Caco-2 (cell line): ENCODE measurements at places on chromosomes 5 and 9. TPM values are rescaled to one million over a fixed set of nuclear protein-coding genes. Genes with fewer than 3 reads are reported as not detected.

Gene BHMT2
- total RNA-seq, result not detected in 2 replicates

Gene BRD3
- total RNA-seq, result 57.5 and 58.3 TPM in 2 replicates

Gene FOXD4L3
- total RNA-seq, result 0.23 TPM in 1 of 2 replicates, not detected in the other

Gene SV2C
- total RNA-seq, result not detected in 2 replicates

Gene GOLGA1
- total RNA-seq, result 18.7 and 18.9 TPM in 2 replicates

Gene C9orf153
- 0.21 TPM in 1 of 2 replicates, not detected in the other for total RNA-seq

Gene MEGF10
- total RNA-seq, result not detected in 2 replicates

- H3K27me3 ChIP-seq, result no peaks in the 10 kb centered on the region
- H3K4me1 ChIP-seq, result peaks cover 7% of the 10 kb centered on the region; the same call in 1 of the 2 replicates
- no peak overlapping the region for H3K4me3 ChIP-seq
Observed at GRCh38 chr9:110143485-110143884, 64.5 kb downstream of the C9orf152 start.

- DNase-seq, result no peak
- no peaks in the 10 kb centered on the region for H3K4me1 ChIP-seq
Observed at GRCh38 chr9:70172532-70172931, 86.2 kb upstream of the SMC5 start.

DNA sequence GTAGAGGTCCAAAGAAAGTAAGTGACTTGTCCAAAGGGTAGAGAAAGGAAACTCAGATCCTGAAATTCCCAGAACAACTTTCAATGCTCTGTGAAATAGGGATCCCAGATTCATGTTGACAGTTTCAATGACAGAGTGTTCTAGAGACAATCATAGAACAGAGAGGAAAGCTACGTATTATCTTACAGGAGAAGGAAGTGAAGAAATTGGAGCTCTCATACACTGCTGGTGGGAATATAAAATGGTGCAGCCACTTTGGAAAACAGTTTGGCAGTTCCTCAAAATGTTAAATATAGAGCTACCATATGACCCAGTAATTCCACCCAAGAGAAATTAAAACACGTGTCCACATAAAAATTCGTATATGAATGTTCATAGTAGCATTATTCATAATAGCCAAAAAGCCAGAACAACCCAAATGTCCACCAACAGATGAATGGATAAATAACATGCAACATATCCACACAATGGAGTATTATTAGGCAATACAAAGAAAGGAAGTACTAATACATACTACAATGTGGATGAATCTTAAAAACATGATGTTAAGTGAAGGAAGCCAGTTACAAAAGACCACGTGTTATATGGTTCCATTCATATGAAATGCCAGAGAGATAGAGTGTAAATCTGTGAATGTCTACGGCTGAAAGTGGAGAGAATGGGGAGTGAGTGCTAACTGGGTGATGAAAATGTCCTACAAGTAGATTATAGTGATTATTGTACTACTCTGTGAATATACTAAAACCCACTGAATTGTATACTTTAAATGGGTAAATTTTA lies 197.1 kb downstream of the NTRK2 start:
- H3K36me3 ChIP-seq, result no peaks in the 10 kb centered on the region
- DNase-seq, result no peak
- H3K4me1 ChIP-seq, result no peaks in the 10 kb centered on the region
- no peak overlapping the region for H3K27ac ChIP-seq
- H3K27me3 ChIP-seq, result no peaks in the 10 kb centered on the region
- H3K4me3 ChIP-seq, result no peak overlapping the region

GRCh38 chr9:136285501-136286358 lies 18.2 kb downstream of the CCDC187 start:
- no peaks in the 10 kb centered on the region for H3K27me3 ChIP-seq
- H3K27ac ChIP-seq, result no peak overlapping the region
- no peak overlapping the region for H3K4me3 ChIP-seq
- DNase-seq, result no peak
- no peaks in the 10 kb centered on the region for H3K4me1 ChIP-seq

DNA sequence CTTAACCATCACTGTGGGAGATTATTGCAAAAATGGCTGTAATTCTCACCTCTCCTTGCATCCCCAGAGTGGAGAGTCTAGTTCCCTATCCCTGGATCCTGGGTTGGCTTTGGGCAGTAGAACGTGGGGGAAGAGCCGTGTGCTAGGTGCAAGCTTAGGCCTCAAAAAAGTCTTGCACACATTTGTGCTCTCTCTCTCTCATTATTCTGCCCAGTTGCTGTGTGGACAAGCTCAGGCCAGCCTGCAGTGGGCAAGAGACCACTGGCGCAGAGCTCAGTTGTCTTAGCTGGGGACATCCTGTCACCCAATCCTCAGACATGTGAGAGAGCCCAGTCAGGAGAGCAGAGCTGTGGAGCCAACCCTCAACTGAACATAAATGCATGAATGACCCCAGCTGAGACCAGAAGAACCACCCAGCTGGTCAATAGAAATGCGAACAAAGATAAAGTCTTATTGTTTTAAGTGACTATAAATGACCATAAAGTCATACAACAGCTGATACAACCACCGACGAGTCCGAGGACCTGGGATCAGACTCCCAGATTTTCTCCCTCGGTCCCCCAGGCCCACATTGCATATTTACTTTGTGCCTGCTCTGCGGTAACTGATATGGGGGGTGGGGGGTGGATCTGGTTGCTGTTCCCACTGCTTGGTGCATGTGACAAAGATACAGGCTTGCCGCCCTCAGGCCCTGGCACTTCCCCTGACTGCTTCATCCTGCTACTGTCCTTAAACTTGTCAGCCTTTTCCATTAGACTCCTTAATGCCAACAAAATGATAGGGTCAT lies 166.4 kb upstream of the MVB12B start:
- no peak overlapping the region for H3K4me3 ChIP-seq
- no peaks in the 10 kb centered on the region for H3K4me1 ChIP-seq
- no peaks in the 10 kb centered on the region for H3K36me3 ChIP-seq
- DNase-seq, result no peak

DNA sequence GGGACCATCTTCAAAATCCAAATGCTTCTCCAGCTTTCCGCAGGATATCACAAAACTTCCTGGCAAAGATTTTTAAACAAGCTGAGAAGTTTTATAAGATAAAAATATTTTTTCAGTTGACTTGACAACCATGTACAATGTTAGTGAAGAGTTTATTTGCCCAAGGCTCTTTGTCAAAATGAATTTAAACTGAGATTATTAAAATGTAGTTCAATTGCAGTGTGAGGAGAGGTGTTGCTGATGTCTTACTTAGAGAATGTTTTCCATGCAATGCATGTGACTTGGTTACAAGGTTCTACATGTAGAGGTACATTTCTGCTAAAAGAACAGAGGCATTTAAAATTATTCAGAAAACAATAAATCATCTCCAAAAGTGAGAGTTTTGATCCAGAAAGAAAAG lies 131.4 kb upstream of the MINAR2 start:
- H3K4me1 ChIP-seq, result no peaks in the 10 kb centered on the region
- no peak for DNase-seq
- no peak overlapping the region for H3K27ac ChIP-seq
- no peaks in the 10 kb centered on the region for H3K36me3 ChIP-seq
- no peaks in the 10 kb centered on the region for H3K27me3 ChIP-seq
- H3K4me3 ChIP-seq, result no peak overlapping the region

GRCh38 chr9:119334745-119335144 lies 34.5 kb downstream of the BRINP1 start:
- no peak for DNase-seq
- H3K27me3 ChIP-seq, result no peaks in the 10 kb centered on the region
- H3K4me3 ChIP-seq, result no peak overlapping the region
- no peaks in the 10 kb centered on the region for H3K4me1 ChIP-seq

DNA sequence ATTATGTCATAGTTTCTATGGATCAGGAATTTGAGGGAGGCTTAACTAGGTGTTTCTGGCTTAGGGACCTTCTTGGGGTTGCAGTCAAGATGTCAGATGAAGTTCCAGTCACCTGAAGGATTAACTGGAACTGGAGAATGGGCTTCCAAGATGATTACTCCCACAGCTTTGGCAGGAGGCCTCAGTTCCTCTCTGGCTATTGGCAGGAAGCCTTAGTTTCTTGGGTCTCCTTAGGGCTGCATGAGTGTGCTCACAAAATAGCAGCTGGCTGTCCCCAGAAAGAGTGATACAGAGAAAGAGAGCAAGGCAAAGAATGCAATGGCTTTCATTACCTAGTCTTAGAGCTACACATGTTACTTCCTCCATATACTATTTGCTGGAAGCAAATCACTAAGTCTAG lies 138.1 kb upstream of the TLE4 start:
- H3K27me3 ChIP-seq, result no peaks in the 10 kb centered on the region
- H3K27ac ChIP-seq, result no peak overlapping the region
- DNase-seq, result no peak
- H3K4me3 ChIP-seq, result no peak overlapping the region
- no peaks in the 10 kb centered on the region for H3K36me3 ChIP-seq

- H3K27me3 ChIP-seq, result no peaks in the 10 kb centered on the region
- no peaks in the 10 kb centered on the region for H3K4me1 ChIP-seq
- DNase-seq, result no peak
Observed at GRCh38 chr9:90044710-90045151, 439.9 kb downstream of the GADD45G start.

DNA sequence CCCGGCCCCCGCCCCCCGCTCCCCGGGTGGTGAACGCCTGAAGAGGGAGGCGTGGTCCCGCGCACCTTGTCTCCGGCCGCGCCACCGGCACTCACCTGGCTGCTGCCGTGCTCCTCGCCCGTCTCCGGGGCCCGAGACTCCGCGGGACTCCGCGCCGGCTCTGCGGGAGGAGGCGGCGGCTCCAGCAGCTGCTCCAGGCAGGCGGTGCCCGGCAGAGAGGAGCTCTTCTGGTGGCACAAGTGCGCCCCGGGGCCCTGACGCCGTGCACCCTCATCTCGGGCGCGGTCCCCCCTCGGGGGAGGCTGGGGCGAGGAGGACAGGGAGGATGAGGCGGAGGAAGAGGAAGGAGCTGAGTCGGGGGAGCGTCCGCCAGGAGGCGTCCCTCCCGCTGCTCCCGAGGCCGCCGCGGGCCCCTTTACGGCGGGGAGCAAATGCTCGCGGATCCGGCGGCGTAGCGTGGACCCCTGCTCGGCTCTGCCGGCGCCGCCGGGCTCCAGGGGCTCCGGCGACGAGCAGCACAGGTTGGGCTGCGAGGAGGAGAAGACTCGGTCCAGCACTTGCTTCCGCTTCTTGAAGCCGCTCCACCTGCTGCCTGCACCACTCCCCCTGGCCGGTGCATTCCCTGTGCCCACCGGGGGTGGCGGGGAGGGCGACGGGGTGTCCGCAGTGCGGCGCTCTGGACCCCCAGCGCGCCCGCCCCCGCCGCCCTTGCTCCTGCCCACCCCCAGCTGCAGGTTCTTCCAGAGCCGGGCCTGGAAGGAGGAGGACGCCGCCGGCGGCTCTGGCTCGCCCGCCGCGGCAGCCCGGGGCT lies 928 bp downstream of the MCTP1 start:
- H3K36me3 ChIP-seq, result no peaks in the 10 kb centered on the region
- peaks cover 1% of the 10 kb centered on the region for H3K27me3 ChIP-seq
- peak; percentile 70 for DNase-seq
- peak overlapping the region; percentile 72 for H3K4me3 ChIP-seq

- no peaks in the 10 kb centered on the region for H3K27me3 ChIP-seq
- peak overlapping the region; percentile 53 for H3K27ac ChIP-seq
- DNase-seq, result peak; percentile 65
- peaks cover 1% of the 10 kb centered on the region; the same call in 1 of the 2 replicates for H3K36me3 ChIP-seq
- H3K4me1 ChIP-seq, result peaks cover 36% of the 10 kb centered on the region
Observed at GRCh38 chr5:60687927-60688720, 11.8 kb downstream of the DEPDC1B start.

DNA sequence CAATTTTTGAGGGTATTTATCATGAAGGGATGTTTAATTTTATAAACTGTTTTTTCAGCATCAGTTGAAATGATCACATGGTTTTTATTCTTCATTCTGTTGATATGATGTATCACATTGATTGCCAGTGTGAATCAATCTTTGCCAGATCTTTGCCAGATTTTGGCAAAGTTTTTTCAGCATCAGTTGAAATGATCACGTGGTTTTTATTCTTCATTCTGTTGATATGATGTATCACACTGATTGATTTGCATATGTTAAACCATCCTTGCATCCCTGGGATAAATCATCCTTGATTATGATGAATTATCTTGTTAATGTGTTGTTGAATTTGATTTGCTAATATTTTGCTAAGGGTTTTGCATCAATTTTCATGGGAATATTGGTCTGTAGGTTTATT lies 140.9 kb upstream of the TAS2R1 start:
- no peaks in the 10 kb centered on the region for H3K27me3 ChIP-seq
- H3K4me3 ChIP-seq, result no peak overlapping the region
- no peak for DNase-seq
- H3K36me3 ChIP-seq, result no peaks in the 10 kb centered on the region

DNA sequence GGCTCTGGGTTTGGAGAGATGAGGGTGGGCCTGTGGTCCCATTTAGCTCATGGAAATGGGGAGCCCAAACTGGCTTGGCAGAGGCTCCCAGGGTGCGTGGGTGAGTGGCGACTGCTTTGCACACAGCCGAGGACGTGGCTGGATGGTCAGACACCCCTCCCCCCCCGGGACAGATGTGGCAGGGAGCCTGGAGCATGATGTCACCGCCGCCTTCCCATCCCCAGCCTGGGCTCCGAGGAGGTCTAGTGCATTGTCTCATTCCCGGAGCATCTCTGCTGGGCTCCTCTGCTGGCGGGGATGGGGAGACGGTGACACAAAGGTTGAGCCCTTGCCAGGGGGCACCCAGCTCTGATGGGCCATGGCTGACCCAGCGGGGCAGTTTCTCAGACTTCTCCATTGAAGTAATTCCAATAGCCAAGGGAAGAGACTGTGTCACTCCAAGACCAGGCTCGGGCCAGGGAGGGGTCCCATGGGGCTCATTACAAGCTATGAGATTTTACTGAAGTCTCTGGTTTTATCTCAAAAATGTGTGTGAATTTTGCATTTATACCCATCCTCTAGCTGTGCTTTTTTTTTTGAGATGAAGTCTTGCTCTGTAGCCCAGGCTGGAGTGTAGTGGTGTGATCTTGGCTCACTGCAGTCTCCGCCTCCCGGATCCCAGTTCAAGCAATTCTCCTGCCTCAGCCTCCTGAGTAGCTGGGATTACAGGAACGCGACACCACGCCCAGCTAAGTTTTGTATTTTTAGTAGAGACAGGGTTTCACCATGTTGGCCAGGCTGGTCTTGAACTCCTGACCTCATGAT lies 36.1 kb downstream of the HMCN2 start:
- H3K36me3 ChIP-seq, result no peaks in the 10 kb centered on the region
- DNase-seq, result no peak
- H3K4me1 ChIP-seq, result no peaks in the 10 kb centered on the region
- no peak overlapping the region for H3K27ac ChIP-seq
- no peak overlapping the region for H3K4me3 ChIP-seq
- no peaks in the 10 kb centered on the region for H3K27me3 ChIP-seq

GRCh38 chr5:60497706-60498500 lies 202.1 kb downstream of the DEPDC1B start:
- no peaks in the 10 kb centered on the region for H3K36me3 ChIP-seq
- DNase-seq, result no peak
- no peak overlapping the region for H3K4me3 ChIP-seq
- peaks cover 4% of the 10 kb centered on the region; the same call in 1 of the 2 replicates for H3K4me1 ChIP-seq
- H3K27ac ChIP-seq, result no peak overlapping the region

DNA sequence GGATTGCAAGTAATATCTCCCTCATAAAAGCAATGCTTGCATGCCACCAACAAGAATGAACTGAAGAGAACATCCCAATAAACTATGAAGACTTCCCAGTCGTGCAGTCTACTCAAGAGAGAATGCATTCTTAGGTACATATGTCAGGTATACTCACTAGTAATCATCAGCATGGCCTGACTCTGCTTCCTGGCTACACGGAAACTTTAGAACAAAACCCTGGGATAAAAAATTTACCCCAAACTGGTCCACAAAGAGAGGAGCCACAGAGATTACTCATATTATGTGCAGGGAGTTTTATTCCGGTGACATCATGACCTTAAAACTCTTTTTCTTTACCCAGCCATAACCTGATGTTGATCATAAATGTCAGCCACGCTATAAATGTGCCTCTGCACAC lies 57.5 kb upstream of the PAPPA start:
- H3K4me1 ChIP-seq, result no peaks in the 10 kb centered on the region
- no peak for DNase-seq
- no peaks in the 10 kb centered on the region for H3K27me3 ChIP-seq
- no peaks in the 10 kb centered on the region for H3K36me3 ChIP-seq
- no peak overlapping the region for H3K27ac ChIP-seq
- no peak overlapping the region for H3K4me3 ChIP-seq
